Stimulated activated CD4-positive, alpha-beta T cell treated with anti-CD3 and anti-CD28 coated beads, Interleukin-1b, Interleukin-23, amount 100 ng/mL, for 1 hour (primary cell): ENCODE measurements at places on chromosomes 16 and 17.
A peak's percentile ranks its signal among the peaks of the same experiment; 100 is the strongest.

GRCh38 chr17:19991252-19991885 lies 13.7 kb upstream of the AKAP10 start:
- no peak for DNase-seq

GRCh38 chr16:47461598-47462266 lies 601 bp downstream of the PHKB start:
- no peak for DNase-seq

DNA sequence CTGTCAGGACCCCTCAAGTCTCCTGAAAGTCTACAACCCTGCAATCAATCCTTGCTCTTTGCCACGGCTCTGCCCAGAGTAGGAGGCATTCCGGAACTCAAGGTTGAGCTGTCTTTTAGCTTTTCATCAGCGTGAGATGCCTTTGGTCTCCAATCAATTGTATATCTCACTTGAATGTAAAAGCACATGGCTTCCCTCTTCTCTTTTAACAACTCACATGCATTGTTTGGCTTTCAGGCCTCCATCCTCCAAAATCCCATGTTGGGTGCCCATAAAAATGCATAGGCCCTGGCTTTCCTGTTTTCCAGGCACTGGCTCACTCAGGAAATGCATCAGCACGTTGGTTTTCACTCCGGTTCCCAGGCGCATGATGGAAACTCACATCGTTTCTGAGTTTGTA lies 64.0 kb upstream of the FOXF1 start:
- no peak for DNase-seq

DNA sequence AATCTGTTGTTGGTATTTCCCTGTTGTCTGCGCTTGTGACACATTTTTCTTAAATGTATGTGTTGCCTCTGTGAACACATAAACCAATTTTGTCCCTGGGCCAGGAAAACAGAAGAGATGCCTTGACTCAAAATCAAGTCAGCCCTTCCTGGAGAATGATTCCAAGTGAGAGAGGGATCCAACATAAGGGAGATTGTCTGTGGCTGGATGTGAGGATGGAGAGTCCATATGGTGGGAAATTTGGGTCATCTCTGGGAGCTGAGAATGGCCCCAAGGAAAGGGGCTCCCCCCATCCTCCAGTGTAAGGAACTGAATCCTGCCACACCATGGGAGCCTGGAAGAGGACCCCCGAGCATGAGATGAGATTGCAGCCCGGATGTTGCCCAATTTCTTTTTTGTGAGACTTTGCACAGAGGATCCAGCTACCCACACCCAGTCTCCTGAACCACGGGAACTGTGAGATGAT lies 13.5 kb downstream of the CRYM start:
- no peak for DNase-seq

DNA sequence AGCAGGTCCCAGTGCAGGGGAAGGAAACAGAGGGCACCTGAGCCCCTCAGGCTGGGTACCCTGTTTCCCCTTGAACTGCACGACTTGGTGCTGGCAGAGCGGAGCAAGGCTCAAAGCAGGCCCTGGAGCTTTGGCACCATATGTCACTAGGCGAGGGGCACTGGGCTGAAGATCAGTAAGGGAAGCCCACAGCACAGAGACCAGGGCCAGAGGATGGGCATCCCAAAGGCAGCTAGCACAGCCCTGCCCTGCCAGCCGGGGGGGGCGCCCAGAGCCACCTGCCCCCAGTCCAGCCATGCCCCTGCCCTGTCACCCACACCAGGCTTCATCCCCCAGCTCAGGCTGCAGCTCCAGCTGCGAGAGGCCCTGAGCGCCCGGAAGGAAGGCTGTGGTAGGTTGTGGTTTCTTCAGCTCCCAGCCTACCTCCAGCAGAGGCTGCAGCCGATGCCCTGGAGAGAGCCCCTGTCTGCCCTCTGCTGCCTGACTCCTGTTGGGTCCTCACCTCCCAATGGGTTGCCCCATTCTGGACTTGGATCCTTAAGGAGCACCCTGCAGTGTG lies 10.9 kb downstream of the NHERF1 start:
- DNase-seq, result no peak

DNA sequence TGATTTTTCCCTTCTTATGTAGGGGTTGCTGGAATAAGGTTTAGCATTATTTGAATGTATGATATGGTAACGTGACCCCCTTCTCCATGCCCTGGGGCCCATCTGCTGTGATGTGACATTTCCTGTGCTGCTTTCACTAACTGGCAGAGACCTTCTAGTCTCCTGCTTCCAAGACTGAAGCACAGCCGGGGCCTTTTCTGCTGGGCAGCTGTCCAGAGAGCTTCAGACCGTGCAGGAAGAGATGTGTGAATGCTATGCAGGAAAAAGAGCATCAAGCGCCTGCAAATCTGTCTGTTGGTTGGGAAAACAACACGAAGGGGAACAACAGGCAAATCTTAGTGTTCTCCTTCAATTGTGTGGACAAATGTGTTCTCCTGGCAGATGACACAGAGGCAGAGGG lies 128.5 kb downstream of the SPACA3 start:
- DNase-seq, result no peak

- DNase-seq, result no peak
Measured at GRCh38 chr16:11098601-11099390, 154.4 kb downstream of the CLEC16A start.

- no peak for DNase-seq
Measured at GRCh38 chr16:88815901-88816589, 4.3 kb upstream of the APRT start.

DNA sequence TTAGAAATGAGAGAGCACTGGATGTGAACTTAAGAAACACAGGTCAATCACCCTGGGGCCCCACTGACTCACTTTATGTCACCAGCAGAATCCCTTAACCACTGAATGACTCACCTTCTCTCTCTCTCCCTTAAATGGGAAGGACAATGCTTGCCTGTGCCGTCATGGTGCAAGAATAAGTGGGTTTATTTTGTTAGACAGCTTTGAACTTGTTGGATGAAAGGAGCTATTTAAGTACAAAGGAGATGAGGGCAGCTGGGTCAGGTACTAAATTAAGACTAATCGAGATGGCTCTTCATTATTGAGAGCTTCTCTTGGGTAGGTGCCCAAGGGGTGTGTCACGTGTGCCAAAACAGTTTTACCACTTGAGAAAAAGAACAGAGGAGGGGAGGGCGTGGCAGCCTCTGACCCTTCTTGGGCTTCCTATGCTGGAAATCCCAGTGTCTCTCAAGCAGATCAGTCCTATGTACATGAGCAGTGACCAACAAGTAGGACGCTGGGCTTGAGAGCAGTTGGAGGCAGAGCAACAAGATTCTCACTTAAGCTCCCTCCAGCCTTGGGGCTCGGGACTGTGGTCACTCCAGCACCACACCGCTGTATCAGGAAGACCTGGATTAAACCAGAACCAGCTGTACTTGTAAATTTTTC lies 6.7 kb upstream of the KRT31 start:
- no peak for DNase-seq

GRCh38 chr17:82080789-82081464 lies 15.3 kb upstream of the DUS1L start:
- no peak for DNase-seq

GRCh38 chr17:63834431-63835166 lies 7.1 kb upstream of the FTSJ3 start:
- DNase-seq, result peak; percentile 37

- no peak for DNase-seq
Measured at GRCh38 chr16:649631-650030, 466 bp downstream of the WDR90 start.

DNA sequence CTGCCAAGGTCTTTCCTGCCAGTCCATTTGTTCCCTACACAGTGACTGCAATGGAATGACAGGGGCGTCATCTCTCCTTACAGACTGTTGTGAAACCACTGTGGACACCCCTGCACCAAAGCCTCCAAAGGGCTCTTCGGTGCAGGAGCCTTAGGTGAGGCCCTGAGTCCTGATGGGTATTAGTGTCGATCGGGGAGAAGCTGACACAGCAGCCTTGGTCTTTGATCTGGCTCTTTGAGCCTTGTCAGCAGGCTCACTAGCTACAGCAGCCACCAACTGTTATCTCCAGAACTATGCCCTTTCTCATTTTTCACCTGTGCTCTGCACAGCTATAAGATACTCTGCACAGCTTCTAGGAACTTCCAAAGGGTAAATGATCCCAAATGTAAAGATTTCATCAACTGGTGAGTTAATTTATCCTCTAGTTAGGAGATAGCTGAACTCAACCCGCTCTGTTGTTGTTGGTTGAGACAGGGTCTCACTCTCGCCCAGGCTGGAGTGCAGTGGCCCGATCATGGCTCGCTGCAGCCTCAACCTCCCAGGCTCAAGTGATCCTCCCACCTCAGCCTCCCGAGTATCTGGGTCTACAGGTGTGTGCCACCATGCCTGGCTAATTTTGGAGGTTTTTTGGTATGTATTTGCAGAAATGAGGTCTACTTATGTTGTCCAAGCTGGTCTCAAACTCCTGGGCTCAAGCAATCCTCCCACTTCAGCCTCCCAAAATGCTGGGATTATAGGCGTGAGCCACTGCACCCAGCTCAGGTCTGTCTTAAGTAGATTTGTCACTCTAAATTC lies 19.7 kb downstream of the G6PC1 start:
- DNase-seq, result no peak

DNA sequence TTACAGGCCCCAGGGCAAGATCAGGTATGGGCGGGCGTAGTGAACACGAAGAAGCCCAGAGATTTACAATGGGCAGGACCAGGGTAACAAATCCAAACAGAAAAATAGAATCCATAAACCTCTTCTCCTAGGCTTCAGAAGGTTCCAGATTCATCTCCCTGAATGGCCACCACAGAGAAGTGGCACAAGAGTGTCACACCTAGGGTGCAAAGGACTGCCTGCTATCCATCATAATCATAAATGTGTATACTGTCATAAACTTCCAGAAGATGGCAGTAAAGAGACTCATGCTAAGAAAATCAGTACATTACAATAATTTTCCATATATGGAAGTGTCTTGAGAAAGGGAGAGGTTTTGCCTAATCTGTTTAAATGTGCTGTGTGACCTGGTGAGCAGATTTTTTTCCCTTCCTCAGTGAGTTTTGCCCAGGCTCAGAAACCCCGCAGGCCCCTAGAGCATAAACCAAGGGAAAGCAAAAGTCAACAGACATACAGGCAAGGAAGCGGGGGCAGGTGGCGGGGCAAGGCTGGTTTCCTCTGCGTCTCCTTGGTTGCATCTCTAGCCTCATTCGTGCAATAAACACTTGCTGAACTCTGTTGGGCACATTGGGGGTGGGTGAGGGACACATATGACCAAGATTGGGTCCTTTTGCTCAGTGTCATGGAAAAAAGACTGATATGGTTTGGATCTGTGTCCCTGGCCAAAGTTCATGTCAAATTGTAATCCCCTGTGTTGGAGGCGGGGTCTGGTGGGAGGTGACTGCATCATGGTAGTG lies 92.0 kb upstream of the CDH5 start:
- no peak for DNase-seq

- DNase-seq, result no peak
Measured at GRCh38 chr16:12758670-12759558, 44.8 kb downstream of the CPPED1 start.

DNA sequence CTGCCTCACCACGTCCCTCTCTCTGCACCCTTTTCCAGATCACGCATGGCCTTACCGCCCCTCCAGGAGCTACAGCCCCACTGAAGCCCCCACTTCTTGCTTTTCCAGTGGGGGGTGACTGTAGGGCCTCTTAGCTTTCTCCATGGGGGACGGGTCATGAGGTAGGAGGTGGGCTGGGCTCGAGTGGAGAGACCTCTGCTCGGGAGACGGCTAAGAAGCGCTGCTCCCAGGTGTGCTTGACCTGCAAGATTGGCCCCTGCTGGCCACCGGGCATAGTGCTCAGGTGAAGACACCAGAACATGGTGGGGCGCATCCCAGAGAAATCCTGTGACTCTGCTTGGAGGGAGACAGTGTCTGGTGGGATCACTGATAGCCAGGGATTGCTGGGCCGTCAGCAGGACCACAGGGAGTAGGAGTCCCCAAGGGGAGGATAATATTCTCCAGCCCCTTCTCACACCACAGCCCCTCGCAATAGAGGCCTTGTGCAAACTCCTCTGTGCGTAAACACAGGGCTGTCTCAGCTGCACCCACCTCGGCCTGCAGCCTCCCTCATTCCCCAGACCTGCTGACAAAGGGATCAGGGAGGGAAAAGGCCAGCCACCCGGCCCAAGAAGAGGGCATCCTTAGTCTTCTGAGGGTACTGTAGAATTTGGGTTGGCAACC lies 8.9 kb upstream of the GALK1 start:
- no peak for DNase-seq

- no peak for DNase-seq
Measured at GRCh38 chr17:61583660-61584264, 7.3 kb downstream of the NACA2 start.

DNA sequence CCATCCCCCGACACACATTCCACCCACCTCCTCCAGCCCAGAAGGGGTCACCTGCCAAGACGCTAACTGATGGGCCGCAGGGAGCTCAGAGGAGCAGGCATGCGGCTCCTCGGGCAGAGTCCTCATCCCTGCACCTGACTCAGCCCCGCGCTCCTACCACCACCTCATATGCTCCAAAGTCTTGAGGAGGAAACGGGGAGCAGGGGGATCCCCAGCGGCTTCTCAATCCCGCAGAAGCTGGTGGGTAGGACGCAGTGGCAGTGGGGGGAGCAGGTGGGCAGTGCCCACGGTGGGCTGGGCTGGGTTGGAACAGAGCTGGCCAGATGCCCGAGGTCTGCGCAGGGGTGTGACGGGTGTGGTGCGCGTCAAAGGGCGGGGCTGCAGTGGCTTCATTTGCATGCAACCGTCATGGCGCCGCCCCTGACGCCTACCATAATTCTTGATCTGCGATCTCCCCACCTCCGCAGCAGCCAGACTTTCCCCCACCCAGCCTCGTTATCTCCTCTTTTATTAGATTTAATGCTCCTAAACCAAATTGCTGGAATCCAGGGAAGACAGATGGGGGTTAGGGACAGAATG lies 39.0 kb upstream of the EMP2 start:
- DNase-seq, result no peak

DNA sequence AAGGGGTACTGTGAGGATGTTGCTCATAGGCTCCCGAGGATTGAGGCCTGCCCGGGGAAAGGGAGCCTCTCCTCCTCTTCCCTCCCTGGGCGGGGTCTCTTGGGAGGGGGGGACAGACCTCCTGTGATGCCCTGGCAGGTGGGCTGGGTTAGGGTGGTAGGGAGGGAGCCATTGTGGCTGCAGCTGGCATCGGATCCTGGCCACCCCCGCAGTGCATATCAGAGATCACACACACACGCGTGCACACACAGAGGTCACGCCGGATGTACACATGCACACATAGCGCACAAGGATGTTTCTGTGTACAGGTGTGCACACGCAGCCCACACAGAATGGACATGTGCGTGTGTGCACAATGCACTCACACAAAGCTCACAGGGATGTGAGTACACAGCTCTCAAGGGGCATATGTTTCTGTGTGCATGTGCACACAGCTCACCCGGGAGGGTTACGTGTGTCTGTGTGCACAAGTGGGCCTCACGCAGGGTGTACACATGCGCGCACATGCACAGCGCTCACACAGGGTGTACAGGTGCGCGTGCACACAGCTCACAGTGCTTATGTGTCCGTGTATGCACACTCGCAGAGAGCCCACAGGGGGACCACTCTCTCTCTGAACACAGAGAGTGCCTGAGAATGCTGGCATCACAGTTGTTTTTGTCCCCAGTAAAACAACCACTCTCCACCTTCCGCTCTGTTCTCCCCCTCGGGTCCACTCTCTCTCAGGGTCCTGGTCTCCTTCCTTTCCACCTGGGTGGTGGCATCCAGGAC lies 2.4 kb downstream of the GJD3 start:
- no peak for DNase-seq

- no peak for DNase-seq
Measured at GRCh38 chr17:36674278-36674650, 72.9 kb downstream of the MRM1 start.
